Amniotic epithelial cell (primary cell): ENCODE measurements at places on chromosomes 5 and 9.

- DNase-seq, result no peak
Observed at GRCh38 chr9:138006576-138007233, 129.1 kb downstream of the CACNA1B start.

- DNase-seq, result no peak
Observed at GRCh38 chr9:83043597-83043996, 19.3 kb downstream of the RASEF start.

DNA sequence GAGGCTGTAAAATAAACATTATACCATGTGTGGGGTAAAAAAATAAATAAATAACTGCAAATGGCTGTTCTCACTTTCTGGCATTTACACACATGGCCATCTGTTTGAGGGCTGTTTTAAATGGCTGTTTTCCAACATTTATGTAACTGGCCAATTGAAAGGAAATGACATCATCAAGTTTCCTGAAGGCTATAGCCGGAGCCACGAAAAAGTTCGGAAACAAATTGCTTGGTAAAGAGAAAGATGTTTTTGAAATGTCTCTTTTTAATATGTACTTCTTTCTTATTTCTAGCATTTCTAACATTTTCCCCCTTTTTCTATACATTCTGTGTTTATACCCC, 95.4 kb upstream of the DAB2 start:
- DNase-seq, result peak; percentile 79

GRCh38 chr9:124347968-124348358, 67.3 kb downstream of the PSMB7 start:
- DNase-seq, result no peak

DNA sequence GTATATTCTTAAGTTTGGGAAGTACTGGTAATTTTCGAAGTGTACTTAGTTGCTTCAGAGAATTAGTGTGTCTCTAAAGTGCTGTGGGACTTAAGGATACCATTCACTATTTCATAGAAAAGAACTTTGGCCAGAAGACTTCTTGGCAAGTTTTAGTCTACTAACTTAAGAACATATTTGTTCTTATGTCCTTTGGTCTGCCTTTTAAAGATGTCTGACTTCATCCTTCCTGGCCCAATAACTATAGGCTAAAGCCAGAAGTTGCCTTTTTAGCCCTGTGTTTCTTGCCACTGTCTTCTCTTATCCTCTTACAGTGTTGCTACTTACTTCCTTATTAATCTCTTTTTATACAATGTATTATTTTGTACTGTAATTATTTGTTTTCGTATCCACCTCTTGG, 6.3 kb downstream of the RBM27 start:
- DNase-seq, result no peak

DNA sequence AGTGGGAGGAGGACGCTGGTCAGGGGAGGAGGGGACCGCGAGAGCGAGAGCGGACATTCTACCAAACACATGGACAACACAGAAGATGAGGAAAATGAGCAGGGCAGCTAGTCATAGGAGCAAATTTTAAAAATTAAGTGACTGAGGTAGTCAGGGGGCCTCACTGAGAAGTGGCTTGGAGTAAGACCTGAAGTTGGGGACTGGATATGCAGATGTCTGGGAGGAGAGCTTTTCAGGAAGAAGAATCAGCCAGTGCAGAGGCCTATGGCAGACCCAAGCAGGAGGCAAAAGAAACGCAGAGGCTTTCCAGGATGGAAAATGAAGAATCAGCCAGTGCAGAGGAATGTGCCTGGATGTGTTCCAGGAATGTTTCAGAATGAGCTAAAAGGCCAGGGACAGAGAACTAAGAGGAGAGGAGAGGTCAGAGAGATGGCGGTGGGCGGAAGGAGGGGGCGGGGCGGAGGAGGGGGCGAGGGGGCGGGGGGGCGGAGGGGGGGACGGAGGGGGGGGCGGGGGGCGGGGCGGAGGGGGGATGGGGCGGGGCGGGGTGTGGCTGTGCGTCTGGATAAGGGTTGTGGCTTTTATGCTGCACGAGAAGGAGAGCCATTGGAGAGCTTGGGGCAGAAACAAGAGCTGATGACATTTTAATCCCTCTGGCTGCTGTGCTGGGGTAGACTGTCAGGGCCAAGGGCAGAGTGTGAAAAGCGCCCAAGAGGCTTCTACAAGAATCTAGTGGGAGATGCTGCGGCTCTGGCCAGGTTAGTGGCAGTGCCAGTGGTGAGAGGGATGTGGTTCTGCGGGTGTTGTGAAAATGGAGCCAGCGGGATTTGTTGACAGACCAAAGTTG, 129.6 kb downstream of the KCNIP1 start:
- DNase-seq, result peak; percentile 88

DNA sequence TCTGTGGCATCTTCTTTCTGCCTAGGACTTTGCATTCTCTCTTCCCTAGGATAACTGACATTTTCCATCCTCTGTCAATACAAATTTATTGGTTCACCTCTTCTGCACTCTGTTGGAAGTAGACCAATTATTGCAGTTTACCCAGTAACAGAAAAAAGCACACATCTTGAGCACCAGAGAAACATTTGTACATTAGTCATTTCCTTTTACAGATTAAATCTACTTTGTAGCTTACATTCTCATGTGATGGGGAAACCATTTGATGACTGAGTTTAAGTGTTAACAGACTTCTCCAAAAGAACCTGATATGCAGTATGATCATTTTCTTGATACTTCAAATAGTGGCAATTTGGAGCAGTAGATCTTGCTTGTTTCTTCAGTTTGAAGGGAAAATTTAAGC, 1098.8 kb downstream of the DTWD2 start:
- peak; percentile 78 for DNase-seq

- no peak for DNase-seq
Observed at GRCh38 chr5:1010181-1010510, 1.5 kb downstream of the NKD2 start.

- DNase-seq, result no peak
Observed at GRCh38 chr9:86632537-86632936, 278.3 kb upstream of the TUT7 start.
